Pancreas (tissue), 10 donors: ENCODE measurements at places on chromosomes 5 and 9. TPM values are rescaled to one million over a fixed set of nuclear protein-coding genes. Genes with fewer than 3 reads are reported as not detected.

Gene ADRB2
- total RNA-seq: 0.55 TPM

Gene CCNI2
- total RNA-seq: 4.4 TPM

Gene PITX1
- total RNA-seq: not detected

Gene CCDC192
- not detected for total RNA-seq

Gene SLC25A2
- 0.19 TPM for total RNA-seq

Gene MARCHF11
- total RNA-seq: 0.57 TPM

Gene CARD6
- total RNA-seq: 2.5 TPM

Gene LEAP2
- total RNA-seq: 0.55 TPM

Gene NR5A1
- not detected for total RNA-seq

Gene CD14
- total RNA-seq: 23.9 TPM

Gene CLK4
- 15.7 TPM for total RNA-seq

Gene PKD2L2
- total RNA-seq: not detected

Gene OCLN
- total RNA-seq: 42.5 TPM

Gene CENPK
- total RNA-seq: 0.28 TPM

- no peak for DNase-seq
These were observed 57.9 kb downstream of the SHC3 start for GRCh38 chr9:89120704-89121103.

- peak; percentile 94 for DNase-seq
These were observed 41.2 kb downstream of the SLC22A5 start for GRCh38 chr5:132410451-132411303.

- DNase-seq: no peak
These were observed 18.4 kb downstream of the TRIM36 start for GRCh38 chr5:115151208-115151805.

GRCh38 chr9:126708178-126708577 is 94.5 kb downstream of the LMX1B start:
- DNase-seq: no peak

DNA sequence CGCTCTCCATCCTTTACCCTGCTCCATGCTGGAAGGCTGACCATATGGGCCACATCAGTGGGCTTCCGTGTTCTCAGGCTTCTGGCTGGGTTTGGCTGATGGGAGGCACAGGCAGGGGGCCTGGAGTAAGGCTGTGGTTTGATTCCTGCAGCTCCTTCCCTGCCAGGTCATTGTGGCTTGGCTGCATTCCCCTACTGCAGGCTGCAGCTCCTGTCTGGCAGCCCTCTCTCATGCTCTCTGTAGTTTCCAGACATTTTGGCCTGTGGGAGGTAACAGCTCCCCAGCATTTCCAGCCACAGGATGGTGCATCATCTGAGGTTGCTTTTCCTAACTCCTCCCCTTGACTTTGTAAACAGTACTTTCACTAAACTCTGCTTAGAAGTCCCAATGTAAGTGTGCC is 102.0 kb upstream of the PTPN3 start:
- no peak for DNase-seq

DNA sequence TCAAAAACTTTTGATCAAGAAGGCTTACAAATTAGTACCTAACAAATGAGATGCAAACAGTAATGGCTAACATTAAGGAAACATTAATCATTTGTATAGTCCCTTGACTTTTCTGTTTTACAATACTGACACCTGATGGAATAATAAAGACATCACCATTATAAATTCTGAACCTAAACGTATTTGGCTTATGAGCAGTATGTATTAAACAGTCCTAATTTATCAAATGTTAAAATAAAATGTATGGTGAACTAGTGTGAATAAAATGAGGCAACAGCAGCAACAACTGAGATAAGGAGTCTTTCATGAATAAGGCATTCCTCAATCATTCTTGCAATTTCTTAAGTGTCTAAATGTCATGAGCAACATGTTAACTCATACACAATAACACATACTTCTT is 6.0 kb downstream of the PUM3 start:
- no peak for DNase-seq

DNA sequence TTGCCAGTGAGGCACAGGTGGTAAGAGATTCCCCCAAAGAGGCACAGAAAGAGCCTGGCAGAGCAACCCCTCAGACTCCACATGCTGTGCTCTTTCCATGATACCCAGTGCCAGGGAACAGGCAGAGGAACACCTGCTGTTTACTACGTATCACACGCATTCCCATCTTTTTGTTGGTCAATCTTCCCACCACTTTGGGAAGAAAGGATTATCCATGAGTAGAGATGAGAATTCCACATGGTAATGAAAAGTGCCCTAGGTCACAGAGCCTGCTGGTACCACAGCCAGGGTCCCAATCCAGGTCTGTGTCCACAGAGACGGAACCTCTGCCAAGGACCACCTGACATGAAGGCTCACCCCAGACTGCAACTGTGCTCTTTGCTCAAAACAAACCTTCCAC is 86.6 kb downstream of the LHFPL2 start:
- DNase-seq: no peak

DNA sequence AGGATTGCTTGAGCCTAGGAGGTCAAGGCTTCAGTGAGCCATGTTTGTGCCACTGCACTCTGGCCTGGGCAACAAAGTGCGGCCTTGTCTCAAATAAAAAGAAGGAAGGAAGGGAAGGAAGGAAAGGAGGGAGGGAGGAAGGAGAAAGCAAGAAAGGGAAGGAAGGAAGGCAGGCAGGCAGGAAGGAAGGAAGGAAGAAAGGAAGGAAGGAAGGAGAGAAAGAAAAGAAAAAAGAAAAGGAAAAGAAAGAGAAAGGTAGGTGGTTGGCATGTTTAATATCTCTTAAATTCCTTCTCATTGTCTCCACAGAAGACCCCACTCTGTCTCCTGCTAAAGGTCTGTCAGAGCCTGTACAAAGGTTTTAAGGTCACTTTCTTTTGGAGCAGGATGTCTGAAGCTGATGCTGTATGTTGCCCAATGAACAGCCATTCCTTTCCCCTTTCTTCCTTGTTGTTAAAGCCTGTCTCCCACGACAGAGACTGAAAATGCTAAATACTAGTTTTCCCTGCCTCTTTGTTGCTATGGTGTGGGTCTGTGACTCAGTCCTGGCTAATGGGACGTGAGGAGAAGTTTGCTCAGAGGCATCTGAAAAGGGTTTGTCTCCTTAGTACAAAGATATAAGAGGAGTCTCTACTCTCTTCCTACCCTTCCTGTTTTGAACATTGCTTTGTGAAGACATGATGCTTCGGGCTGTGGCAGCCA is 213.3 kb downstream of the PCSK1 start:
- no peak for DNase-seq

GRCh38 chr5:14998491-14998890 is 126.9 kb upstream of the ANKH start:
- DNase-seq: no peak

- no peak for DNase-seq
These were observed 157.6 kb downstream of the CD180 start for GRCh38 chr5:67038817-67039603.

DNA sequence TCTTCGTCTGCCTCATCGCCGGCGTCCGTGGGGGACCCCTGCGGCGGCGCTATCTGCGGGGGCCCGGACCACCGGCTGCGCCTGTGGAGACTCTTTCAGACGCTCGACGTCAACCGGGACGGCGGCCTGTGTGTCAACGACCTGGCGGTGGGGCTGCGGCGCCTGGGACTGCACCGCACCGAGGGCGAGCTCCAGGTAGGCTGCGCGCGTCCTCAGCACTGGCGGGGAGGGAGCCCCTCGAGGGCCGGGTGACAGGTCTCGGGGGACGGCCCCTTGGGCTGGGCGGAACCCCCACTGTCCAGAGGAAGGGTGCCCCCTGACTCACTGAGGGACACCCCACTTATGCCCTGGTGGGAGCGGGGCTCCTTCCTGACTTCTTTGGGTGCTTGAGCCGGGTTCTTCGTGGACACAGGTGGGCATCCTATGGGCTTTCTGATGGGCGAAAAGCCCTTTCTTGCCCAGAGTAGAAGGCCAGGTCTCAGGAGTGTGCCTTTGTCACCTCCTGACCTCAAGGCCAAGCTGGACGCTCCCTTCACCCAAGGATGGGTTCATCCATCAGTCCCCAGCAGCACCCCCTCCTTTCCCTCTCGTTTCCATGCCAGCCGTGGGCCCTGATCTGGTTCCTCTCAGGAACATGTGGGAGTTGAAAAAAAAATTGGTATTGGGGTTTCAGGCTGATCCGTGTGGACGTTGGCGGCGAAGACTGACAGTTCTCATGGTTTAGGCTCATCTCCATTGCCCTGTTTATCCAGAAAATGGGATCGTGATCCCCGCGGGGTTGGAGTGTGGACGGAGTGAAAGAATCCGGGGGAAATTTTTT is 564 bp downstream of the SLC25A25 start:
- no peak for DNase-seq

DNA sequence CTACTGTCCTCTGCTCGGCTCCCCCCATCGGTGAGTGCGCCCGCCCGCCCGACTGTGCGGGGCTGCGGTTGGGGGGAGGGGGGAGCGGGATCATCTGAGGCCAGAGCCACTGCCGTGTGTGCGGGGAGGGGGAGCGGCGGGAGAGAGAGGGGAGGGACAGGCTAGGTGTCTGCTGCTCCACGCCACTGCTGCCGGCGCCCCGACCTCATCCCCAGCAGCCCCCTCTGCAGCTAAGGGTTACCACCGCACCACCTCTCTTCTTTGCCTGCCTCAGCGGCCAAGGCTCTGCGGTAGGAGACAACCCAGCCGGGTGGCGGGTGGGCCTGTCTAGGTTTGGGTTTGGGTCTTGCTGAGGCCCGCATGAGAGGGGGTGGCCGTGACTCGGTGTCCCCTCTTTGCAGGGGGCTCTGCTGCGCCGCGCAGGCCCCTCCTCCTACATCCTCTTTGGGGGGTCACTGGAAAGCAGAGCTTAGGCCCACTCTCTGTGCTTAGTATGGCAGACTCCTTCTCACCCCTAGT is 670 bp upstream of the PURA start:
- DNase-seq: peak; percentile 39

GRCh38 chr5:73433982-73434342 is 14.6 kb downstream of the FOXD1 start:
- no peak for DNase-seq

- no peak for DNase-seq
These were observed 181.3 kb downstream of the AUH start for GRCh38 chr9:91180240-91180929.

- DNase-seq: no peak
These were observed 149.7 kb upstream of the EFNA5 start for GRCh38 chr5:107820429-107820828.

- DNase-seq: no peak
These were observed 73.7 kb downstream of the UBE2QL1 start for GRCh38 chr5:6522331-6522730.

- peak; percentile 45 for DNase-seq
These were observed 129.0 kb downstream of the SNX18 start for GRCh38 chr5:54646356-54647101.

GRCh38 chr5:95620870-95621838 is 1.3 kb downstream of the GPR150 start:
- peak; percentile 78 for DNase-seq

- DNase-seq: no peak
These were observed 5.9 kb downstream of the FAM163B start for GRCh38 chr9:133603135-133603927.

GRCh38 chr9:107422189-107423185 is 67.1 kb downstream of the KLF4 start:
- peak; percentile 62 for DNase-seq

GRCh38 chr5:120464627-120465435 is 731 bp downstream of the PRR16 start:
- DNase-seq: peak; percentile 63

DNA sequence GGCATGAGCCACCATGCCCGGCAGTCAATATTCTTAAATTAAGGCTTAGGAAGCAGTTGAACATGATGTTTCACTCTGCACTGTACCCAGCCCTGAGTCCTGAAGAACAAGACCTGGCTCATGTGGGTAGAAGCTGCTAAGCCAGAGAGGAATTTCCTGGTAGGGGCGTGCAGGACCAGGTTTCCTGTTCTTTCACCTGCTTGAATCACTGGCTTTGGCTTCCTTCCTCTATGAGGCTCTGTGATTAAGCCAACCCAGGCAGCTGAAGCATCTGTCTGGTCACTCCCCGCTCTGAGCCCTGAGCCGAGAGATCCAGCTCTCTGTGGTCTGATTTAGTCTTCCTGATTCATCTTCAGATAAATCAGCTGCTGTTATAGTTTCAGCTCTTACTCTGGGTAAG is 29.1 kb downstream of the CFAP77 start:
- DNase-seq: no peak

DNA sequence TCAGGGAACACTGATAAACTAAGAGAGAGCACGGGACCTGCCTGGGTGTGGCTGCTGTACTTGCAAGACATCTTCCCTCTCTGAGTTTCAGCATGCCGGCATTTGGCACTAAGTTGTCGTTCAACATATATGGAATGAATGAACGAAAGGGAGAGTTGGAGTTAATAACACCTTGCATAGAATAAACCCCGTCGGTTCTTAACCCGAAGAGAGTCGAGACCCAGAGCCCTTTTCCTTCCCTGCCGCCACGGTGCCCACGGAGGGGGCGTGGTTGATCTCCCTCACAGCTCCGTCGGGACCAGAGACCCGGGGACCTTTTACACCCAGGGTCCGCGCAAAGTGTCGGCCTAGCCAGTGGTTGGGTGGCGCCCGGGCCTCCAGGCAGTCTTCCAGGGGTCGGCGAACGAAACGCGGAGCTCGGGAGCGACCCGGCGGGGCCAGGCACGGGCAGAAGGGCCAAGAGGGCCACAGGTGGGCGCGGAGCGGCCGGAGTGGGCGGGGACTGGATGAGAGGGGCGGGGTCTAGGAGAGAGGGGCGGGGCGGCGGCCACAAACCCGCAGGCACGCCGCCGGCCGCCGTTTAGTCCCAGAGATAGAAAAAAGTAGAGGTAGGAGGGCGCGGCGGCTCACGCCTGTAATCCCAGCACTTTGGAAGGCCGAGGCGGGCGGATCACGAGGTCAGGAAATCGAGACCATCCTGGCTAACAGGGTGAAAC is 735 bp upstream of the RPL26L1 start:
- DNase-seq: peak; percentile 33

GRCh38 chr5:176743136-176743861 is 67.1 kb upstream of the UNC5A start:
- no peak for DNase-seq

DNA sequence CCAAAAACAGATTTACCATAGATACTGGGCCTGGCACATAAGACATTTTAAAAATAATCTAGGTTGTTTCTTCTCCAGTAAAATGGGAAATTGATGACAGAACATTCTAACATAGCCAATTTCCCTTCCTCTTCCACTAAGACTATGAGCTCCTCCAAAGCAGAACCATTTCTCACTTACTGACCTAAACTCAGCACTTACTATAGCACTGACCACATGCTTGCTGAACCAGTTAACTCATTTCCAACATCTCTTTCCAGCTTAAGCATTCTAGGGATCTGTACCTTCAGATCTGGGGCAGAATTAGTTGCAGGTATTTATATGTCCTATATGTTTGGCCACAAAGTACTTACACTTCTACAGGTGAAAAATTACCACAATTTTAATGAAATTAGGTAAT is 58.9 kb downstream of the TTC39B start:
- DNase-seq: no peak
